ENCODE measurements at places on chromosomes 12 and 14.

- DNase-seq, result no peak
Measured at GRCh38 chr12:104673696-104674482, 217.1 kb downstream of the CHST11 start.

DNA sequence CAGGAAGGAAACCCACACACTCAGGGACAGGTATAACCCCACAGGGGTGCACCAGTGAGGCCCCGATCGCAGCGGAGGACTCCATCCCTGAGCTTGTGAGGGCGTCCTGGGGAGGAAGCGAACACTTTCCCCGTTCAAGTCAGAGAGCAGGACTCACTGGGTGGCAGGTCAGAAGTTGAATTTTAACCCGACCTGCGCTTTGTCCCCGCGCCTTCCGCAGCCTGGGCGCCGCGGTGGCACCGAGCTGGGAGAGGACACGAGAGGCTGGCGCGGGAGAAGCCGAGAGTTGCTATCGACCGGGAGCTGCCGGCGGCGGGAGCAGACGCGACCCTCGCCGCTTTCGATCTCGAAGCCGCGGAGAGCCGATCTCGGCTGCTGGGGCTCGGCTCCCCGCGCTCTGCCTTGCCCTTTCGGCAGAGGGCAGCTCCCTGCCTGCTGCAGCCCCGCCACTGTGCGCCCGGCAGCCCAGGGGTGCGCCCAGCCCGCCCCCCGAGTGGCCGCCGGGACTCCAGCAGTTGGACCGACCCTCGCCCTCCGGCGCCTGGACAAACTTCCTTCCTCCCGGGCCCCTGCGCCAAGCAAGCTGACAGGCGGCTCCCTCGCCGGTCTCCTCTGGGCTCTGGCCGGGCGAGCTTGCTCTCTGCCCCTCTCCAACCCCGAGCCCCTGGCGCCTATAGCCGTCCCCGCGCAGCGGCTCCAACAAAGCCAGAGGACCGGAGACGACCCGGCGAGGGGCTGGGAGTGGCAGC is 918 bp downstream of the LIN7A start:
- no peak for DNase-seq

DNA sequence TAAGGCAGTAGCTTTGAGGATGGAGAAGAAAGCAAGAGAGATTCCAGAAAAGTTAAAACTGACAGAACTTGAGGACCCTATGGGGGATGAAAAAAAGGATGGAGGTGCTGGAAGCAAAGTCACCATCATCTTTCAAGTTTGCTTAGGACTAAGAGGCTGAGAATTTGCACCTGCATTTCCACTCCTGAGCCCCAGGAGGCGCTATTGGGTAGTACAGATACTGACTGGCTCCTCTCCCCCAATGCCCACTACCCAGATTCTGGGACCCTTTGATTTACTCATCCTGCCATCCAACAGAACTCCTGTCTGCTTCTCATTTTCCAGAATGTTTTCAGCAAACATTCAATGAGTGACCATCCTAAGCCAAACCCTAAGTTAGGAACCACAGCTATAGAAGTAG is 34.0 kb upstream of the CMKLR1 start:
- no peak for DNase-seq

- DNase-seq, result no peak
Measured at GRCh38 chr14:105026802-105027563, 6.1 kb upstream of the CDCA4 start.

DNA sequence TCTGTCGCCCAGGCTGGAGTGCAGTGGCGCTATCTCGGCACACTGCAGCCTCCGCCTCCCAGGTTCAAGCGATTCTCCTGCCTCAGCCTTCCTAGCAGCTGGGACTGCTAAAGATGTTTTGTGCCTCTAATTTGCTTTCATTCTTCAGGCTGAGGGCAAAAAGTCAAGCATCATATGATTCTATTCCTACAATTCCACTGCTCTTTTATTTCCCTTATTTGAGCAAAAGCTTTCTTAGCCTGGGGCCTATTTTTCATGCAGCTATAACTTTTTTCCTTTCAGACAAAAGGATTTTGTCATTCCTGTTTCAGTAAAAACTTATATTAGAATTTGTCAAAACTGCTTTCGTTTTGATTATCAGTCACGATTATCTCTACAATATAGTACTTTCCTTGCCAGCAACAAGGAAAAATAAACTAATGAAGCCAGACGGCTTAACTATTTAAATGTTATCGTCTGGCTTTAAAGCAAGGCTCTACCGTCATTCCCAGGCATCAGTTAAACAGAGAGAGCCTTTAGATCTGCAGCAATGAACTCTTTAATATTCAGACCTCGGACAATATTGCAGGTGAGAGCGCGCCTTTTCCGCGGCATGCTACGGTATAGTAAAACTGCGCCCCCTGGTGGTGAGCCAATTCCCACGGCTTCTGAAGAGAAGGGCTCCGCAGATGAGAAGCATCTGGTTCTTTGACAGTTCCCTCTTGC is 1.4 kb upstream of the SLC2A13 start:
- DNase-seq, result peak; percentile 93

- DNase-seq, result no peak
Measured at GRCh38 chr12:42450248-42450647, 124.3 kb downstream of the PPHLN1 start.

- no peak for DNase-seq
Measured at GRCh38 chr14:96261772-96262655, 6.0 kb downstream of the BDKRB1 start.

DNA sequence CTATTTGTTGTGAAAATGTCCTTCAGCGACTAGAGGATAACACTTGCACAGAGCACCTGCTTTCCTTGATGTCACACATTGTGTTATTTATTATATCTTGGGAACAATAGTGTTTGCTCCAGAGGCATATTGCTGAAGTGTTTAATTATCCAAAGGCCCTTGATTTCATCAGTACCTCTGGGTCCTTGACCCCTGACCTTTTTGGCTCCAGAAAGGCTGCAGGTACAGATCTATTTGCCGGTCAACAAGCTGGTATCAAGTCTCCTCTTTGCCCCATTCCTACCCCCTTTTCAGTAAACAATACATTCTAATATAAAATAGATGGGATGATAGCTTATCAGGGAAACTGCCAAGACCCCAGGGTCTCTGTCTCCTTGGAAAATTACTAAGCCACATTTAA is 206.8 kb downstream of the DACT1 start:
- no peak for DNase-seq

- no peak for DNase-seq
Measured at GRCh38 chr14:43539210-43539609, 967.9 kb downstream of the FSCB start.

DNA sequence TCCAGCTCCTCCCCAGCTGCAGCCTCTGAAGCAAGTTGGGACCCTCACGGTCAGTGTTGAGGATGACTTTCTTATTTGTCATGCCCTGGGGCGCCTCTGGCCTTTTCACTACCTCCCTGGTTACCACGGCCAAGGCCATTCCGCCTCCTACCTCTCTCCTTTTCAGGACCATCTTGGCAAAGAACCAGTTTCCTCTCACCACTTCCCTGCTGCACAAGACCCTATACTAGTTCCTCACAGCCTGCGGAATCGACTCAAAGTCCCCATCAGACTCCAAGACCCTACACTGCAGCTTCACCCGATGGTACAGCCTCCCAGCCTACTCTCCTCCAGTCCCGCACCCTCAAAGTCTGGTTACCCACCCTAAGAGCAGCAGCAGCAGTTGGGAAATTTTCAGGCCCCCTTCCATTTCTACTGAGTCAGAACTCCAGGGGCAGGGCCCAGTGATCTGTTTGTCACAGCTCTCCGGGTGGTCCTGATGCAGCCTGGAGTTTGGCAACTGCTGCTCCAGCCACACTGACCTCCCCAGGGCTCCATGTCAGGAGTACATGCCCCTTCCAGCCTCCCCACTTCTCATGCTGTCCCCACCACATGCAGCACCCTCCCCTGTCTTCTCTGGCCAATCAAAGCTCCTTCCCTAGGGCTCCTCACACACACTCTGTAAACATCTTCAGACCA is 5.4 kb downstream of the VWF start:
- no peak for DNase-seq

GRCh38 chr12:55188974-55189556 is 31.8 kb upstream of the OR10A7 start:
- DNase-seq, result no peak

All from CD4-positive, alpha-beta T cell (primary cell).